ENCODE measurements at places on chromosomes 12 and 14.

DNA sequence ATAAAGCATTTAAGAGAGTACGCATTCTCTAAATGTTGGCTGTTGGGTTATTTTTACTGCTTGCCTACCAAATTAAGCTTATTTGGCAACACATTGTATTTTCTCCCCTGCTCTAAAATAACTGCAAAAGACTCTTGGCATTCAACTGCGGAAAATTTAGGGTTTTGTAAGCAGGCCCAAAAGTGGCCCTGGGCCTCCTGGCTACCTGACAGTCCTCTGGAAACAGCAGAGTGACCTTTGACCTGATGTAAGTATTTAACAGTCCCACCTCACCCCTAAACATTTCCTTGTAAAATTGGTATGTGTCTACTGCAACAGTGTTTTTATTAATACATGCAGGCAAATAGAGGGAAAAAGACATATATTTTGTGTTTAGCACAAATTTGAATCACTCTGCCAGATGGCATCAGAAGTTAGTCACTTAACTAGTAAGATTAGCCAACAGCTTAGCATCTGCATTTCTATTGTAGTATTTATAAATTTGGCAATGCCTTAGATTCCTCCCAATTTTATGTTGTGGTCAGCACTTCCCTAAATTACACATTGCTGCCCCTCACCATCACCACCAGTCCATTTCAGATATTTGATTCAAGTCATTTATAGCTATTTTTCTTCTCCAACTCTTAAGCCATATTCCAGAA is 11.2 kb downstream of the LLPH start:
- DNase-seq: no peak

DNA sequence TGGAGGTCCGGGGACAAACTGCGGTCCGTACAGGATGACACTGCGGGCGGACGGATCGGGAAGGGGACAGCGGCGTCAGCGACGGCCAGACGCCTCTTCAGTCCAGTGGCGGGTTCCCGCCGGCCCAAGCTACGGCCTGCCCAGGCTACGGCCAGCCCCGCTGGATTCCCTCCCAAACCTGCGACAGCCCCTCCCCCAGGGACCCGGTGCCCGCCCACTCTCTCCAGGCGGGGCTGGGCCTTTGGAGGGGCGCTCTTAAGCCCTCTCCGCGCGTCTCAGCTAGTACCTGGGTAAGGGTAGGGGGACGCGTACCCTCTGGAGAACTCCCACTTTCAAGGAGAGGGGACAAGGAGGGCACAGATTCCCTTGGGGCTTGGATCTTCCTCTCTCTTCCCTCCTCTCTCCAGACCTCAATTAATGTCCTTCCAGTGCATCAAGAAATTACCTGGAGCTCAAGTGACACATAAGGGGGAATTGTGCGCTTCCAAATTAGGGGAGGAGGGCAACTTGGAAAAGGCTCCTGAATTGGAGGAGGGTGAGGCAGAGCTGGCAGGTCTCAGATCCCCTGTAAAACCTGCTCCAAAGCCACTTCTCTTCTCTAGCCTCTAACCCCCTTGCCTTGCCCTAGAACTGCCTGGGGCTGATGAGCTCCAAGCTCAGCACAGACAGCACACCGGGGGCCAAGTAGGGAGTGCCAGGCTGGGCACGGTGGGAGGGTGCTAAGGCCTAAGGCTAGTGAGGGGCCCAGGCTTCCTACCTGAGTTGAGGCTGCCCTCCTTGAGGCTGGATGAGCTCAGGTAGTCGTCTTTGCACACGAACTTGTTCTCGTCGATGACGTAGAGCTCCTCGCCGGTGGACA is 3.1 kb downstream of the LHX5 start:
- no peak for DNase-seq

DNA sequence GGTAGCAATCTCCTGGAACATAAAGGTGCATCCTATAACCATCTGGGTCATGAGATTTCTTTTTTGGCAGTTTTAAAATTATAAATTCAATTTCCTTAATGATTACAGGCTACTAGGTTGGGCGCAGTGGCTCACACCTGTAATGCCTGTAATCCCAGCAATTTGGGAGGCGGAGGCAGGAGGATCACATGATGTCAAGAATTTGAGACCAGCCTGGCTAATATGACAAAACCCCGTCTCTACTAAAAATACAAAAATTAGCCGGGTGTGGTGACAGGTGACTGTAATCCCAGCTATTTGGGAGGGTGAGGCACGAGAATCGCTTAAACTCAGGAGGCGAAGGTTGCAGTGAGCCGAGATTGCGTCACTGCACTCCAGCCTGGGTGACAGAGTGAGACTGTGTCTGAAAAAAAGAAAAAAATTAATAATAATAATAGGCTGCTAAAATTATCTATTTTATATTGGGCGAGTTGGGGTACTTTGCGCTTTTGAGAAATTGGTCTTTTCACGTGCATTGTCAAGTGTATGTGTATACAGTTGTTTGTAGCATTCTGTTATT is 17.2 kb upstream of the ARF6 start:
- no peak for DNase-seq

DNA sequence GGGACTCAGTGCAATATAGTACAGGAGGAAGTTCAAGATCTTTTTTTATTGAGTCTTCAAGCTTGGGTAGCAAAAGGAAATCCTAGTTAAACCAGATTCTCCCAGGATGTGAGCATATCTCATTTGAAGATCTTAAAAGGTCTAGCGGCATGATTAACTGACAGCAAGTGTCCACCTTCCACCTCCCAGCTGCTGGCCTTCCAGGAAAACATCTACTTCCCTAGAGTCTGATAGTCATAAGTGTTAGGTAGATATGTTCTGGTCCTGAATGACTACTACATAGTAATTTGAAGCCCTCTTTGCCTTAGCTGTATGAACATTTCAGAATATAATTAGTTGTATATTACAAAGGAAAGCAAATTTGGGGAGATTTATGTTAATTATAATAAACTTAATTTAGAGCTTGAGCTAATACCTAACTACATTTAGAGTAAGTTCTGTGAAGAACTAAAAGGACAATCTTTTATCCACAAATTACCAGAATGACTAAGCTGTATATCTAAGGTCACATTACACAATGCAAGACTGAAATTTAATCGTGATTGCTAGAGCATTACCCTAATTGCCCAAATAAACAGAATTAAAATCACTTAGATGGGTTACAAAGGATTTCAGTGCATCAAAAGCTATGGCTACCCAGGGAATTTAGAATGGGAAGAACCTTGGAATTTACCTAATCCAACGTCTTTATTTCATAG is 9.9 kb downstream of the LGR5 start:
- no peak for DNase-seq

- DNase-seq: no peak
These were observed 519.3 kb downstream of the BCL11B start for GRCh38 chr14:98752660-98753059.

- DNase-seq: no peak
These were observed 93.3 kb downstream of the ERGIC2 start for GRCh38 chr12:29287622-29288021.

DNA sequence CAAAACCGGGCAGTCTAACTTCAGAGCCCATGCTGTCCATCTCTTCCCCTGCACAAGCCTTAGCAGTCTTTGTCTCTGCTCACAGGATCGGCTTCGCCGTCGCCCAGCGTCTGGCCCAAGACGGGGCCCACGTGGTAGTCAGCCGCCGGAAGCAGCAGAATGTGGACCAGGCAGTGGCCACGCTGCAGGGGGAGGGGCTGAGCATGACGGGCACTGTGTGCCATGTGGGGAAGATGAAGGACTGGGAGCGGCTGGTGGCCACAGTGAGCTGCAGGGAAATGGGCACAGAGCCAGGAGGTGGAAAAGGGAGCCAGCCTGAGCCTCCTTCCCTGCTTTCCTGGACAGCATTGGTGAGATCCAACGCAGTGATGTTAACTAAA is 14.2 kb upstream of the CARMIL3 start:
- DNase-seq: no peak

DNA sequence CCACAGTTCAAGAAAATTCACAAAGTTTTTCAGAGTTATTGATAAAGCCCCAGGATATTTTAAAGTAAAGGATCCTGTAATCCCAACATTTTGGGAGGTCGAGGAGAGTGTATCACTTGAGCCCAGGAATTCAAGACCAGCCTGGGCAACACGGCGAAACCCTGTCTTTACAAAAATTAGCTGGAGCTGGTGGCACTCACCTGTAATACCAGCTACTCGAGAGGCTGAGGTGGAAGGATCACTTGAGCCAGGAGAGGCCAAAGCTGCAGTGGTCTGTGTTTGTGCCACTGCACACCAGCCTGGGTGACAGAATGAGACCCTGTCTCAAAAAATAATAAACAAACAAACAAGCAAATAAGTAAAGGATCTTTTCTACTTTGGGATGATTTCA is 39.5 kb upstream of the LRRK2 start:
- no peak for DNase-seq

DNA sequence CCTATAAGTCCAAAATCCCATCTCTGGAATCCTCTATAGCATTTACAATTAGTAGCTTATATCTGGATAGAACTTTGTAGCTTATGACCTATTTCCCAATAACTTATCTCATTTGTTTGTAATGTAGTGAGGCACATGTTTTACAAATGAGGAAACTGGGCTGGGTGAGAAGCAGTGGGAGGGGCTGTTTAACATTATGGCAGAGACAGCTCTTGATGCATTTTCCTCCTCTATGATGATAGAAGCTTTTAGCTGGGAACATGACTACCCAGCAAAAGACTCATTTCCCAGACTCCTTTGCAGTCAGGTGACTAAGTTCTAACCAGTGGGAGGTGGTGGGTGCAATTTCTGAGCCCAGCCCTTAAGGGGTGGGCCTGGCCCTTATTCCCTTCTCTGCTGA is 179.7 kb downstream of the TTC8 start:
- no peak for DNase-seq

DNA sequence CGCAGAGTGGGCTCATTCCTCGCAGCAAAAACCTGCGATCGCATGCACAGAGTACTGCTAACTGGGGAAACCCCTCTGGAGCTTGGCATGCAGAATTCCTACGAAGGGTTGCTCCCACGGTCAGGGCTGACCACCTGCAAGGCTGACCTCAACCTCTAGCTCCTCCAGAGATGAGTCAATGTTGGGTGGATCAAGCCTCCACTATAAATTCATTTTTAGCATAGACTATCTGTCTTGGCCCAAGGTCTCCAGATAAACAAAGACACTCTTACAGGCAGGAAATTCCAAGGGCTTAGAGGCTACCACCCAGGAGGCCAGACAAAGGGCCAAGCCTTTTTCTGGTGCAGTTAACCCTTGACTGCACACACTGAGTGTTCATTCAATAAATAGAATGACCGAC is 296.5 kb downstream of the TMEM132D start:
- DNase-seq: no peak

- DNase-seq: no peak
These were observed 67.4 kb downstream of the DDX51 start for GRCh38 chr12:132076711-132077110.

DNA sequence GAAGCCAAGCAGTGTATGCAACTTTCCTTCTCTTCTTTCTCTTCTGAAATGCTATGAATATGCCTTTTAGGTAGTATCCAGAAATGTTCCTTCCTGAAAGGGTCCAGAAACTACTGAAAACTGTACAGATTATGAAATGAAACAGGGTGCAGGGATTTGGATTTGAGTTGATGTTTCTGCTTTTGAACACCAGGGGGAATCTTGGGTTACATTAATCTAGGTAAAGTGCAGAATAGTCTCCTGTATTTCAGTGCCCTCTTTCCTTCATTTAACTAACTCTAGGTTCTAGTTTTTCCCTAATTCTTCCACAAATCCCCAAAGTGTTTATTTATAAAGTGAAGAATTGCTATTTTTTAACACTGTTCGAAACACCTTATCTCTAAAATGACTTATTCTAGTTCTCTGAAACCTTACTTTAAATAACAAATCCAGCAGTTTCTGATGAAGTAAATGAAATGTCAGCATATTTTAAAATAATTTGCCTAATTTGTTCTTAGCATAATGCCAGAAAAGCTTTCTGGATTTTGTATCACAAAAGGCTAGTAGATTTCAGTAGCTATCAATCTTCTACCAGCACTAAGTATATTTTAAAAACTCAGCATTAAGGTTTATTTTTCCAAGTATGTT is 111.9 kb downstream of the LRRK2 start:
- DNase-seq: no peak

GRCh38 chr14:39581474-39581873 is 149.2 kb upstream of the FBXO33 start:
- DNase-seq: no peak

- no peak for DNase-seq
These were observed 74.6 kb downstream of the GXYLT1 start for GRCh38 chr12:42070036-42070435.

DNA sequence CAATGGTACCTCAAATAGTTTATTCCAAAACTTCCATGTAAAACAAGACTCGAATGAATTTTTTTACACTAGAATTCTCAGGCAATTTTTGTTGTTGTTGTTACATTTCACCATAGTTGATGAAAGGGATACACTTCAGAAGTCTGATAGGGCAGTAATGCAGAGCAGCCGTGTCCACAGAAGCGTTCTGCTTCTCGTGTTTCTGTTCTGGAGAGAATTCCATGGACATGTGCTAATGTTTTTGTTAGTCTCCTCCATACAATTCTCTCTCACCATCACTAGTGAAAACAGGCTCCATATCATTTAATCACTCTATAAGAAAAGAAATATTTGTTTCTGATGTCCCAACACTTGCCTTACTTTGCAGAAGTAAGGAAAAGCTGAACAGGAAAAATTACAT is 606.1 kb downstream of the SLC16A7 start:
- no peak for DNase-seq
